ENCODE measurements at places on chromosomes 12 and 14.

GRCh38 chr12:96020314-96021003 lies 14.9 kb downstream of the LTA4H start:
- no peak for DNase-seq

GRCh38 chr14:103084021-103084919 lies at the start of gene LBHD2:
Gene LBHD2, plus strand, starts transcription at chr14:103084210. Its CDS starts 1,803 bp downstream, at chr14:103086013.
- DNase-seq, result no peak

DNA sequence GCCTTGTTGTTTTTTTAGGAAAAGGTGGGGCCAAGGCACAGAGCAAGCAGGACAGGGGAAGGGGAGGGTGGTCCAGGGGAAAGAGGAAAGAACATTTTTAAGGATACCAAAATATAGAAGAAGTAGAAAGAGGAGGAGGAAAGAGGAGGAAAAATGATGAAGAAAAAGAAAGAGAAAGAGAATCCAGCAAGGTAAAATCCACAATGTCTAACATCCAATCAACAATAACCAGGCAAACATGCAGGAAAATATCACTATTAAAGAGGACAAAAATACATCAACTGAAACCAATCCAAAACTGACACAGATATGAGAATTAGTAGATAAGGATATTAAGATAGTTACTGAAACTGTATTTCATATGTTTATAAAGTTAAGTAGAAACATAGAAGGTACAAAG lies 7.0 kb upstream of the TMEM120B start:
- no peak for DNase-seq

GRCh38 chr14:52538623-52539022 lies 13.7 kb downstream of the TXNDC16 start:
- DNase-seq, result no peak

- no peak for DNase-seq
These were observed 101.9 kb upstream of the OVCH1 start for GRCh38 chr12:29599381-29599780.

GRCh38 chr14:94368956-94369355 lies 19.4 kb downstream of the SERPINA1 start:
- DNase-seq, result no peak

GRCh38 chr14:32820682-32821081 lies 118.0 kb upstream of the NPAS3 start:
- no peak for DNase-seq

GRCh38 chr12:66144791-66145754 lies 14.5 kb upstream of the LLPH start:
- DNase-seq, result no peak

DNA sequence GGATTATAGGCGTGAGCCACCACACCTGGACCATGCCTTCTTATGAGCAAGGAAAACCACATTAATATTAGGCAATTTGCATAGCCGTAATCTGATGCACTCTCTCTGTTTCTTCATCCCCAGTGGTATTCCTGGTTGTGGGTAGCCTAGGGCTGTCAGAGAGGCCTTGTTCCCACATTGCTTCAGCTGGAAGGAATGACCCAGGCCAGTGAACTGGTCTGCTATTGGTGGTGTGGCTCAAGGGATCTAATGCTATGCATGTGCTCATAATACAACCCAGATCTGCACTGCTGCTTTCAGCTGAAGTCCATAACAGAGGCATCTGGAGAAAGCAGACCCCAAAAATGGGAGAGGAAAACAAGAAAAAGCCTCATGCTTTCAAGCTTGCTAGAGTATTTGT lies 33.1 kb upstream of the G2E3 start:
- DNase-seq, result no peak

- DNase-seq, result no peak
These were observed 23.6 kb downstream of the ABCB9 start for GRCh38 chr12:122942637-122943036.

DNA sequence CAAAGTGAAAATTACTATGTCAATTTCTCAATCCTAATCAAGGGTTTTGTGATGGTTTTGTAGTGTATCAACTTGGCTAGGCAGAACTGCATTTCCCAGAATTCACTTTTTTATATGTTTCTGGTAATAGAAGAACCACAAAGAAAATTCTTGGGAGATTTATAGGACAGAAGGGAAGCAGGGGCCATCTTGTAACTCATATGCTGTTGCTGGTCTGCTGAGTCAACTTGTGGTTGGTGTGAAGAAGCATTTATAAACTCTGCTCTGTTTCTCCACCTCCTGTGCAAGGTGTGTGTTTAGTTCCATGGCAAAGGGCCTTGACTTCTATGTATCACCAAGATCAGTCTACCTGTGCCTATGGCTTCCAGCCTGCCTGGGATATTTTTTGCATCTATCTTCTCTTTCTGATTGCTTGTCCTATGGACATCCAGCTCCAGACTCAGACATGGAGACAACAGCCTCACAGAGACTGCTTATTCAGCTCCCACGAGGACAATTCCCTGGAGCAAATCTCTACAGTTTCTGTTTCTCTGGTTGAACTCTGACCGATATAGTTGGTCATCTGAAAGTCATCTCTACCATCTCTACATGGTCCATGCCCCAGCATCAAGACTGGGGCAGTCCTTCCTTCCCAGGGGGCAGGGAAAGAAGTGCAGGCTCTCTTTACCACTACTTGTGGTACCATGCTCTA lies 364.3 kb upstream of the DDHD1 start:
- no peak for DNase-seq

GRCh38 chr12:3727354-3727753 lies 25.6 kb downstream of the CRACR2A start:
- no peak for DNase-seq

DNA sequence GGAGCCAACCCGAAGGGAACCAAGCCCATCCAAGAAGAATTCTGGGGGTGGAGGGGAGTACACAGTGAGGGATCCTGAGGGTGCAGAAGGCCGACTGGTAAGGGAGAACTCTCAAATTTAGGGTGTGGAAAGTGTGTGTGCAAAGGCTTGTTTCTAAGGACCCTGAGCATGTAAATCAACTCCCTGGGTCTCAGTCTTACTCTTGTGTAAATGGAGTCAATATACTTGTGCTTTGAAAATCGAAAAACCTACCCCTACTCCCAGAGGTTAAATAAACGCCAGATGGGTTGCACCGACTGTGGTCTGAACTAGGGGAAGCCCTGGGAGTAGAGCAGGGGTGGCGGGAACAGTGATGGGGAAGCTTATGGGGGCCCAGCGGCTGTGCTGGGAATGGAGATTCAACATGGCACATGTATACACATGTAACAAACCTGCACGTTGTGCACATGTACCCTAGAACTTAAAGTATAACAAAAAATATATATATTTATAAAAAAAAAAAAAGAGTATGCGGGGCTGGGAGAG lies 6.0 kb downstream of the B4GALNT1 start:
- DNase-seq, result no peak

DNA sequence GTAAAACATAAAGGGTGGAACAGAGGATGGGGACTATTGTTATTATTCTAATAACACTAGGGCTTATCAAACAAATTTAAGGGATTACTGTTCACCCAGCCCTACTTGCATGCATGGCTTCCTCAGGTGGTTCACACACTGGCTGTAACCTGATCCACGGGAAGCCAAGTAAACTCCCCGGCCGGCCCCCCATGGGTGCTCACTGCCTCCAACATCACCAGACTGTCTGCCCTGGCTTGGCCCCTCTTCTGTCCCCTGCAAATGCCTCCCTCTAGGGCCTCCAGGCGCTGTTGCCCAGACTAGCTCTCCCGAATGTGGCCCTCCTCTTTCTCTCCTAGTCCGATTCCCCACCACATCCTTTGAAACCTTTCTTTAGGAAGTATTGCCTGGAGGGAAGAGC lies 18.6 kb downstream of the FAIM2 start:
- DNase-seq, result no peak

All from stimulated activated CD4-positive, alpha-beta T cell treated with anti-CD3 and anti-CD28 coated beads, Interleukin-2, amount 100 ng/mL, for 24 hours (primary cell).